Activated B cell treated with CpG ODN at 0.5 μM for 24 hours (primary cell): ENCODE measurements at places on chromosomes 4 and X.

DNA sequence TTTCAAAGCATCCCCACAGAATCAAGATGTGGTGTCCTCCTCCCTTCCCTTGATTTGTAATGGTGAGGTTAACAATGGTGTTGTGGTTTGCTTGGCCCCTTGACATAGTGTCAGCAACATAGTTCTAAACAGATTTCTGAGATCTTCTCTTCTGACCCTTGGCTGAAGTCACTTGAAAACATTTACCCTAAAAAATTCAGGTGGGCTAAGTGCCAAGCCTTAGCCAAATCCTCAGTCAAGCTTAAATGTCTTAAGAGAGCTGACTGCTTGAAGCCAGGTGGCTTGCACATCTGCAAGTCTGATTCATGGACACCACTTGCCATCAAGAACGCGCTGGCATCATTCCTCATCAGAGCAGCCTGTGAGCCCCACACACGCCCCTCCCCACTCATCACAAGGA, 173.2 kb downstream of the MGST2 start:
- no peak for DNase-seq

DNA sequence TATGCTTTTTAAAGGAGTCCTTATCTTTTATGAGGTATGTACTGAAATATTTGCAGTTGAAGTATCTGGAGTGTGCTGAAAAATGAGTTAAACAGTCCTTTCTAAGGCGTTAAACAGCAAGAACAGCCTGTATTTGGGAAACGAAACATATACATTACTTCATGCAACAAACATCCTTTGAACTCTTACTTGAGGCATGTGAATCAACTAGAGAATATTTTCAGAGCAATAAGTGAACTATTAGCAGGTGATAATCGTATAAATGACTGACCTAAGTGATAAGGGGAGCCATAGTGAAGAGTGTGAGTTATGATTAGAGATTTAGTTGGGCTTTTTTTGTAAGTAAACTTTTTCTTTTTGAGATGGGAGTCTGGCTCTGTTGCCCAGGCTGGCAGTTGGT, 45.9 kb upstream of the RHOH start:
- DNase-seq, result no peak

GRCh38 chr4:6290769-6291547, 21.3 kb downstream of the WFS1 start:
- no peak for DNase-seq

DNA sequence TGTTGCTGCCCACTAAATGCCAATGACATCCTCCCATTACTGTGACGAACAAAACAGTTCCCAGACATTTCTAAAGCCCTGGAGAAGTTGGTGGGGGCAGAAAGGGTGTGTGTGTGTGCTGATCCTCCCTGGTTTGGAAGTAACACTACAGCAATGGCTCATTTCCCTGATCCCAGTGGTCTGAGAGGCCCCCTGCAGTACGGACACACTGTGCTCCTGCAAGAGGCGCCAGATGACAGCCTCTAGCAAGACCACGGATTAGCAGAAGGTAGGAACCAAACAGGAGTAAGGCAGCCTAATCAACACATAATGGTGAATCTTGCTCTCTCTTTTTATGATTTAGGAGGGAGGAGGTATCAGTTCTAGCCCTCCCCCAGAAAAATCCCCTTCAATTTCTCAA, 49.6 kb downstream of the CHRDL1 start:
- DNase-seq, result no peak
